ENCODE measurements at places on chromosomes 12 and 14.

DNA sequence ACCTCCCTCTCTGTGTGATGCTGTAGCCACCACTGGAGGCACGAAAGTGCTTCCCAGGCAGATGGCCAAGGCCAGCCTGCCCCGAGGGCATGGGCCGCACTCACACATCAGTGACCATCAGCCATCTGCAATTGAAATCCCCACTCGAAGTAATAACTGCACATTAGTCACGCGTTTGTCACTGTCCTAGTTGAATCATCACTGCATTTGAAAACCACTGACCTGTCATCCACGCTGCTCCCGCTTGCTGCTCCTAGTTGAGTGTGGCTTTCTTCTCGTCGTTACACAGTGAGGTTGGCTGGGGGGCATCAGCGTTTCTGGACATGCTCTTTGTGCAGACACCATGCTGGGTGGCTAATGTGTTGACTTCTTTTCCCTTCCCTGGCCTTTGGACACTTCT lies 176.1 kb downstream of the ADGRD1 start:
- peak; percentile 13 for DNase-seq
- H3K27ac ChIP-seq: no peak overlapping the region
- H3K27me3 ChIP-seq: no peaks in the 10 kb centered on the region
- H3K36me3 ChIP-seq: no peaks in the 10 kb centered on the region

DNA sequence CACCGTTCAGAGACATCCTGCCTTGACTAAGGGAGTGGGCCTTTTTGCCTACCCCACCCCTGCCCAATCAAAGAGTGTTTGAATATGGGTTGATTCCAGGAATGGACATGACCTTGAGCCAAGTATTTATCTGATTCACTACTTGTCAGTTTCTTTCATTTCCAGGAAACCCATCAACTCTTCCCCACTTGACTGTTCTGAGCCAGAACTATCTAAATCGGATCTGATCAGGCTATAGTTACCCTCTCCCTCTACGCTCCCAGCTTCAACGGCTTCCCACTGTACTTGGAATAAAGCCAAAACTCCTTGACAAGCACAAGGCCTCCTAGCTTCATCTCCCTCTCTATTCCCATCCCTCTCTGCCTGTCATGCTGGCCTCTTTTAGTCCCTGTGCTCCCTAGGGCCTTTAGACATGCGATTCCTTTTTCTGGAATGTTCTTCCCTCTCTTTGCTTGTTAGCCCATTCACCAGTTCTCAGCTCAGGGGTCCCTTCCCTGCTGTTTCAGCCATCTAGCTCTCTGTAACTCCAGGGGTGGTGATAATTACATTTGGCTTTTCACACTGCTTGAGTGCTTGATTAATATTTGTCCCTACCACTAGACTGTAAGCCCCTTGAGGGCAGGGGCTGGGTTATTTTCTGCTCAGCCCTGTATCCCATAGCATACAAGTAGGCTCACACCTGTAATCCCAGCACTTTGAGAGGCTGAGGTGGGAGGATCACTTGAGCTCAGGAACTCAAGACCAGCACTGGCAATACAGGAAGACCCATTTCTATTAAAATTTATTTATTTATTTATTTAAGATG lies 5.5 kb upstream of the ITPK1 start:
- H3K36me3 ChIP-seq: no peaks in the 10 kb centered on the region
- H3K4me1 ChIP-seq: peaks cover 2% of the 10 kb centered on the region
- H3K27me3 ChIP-seq: no peaks in the 10 kb centered on the region
- DNase-seq: no peak
- H3K4me3 ChIP-seq: no peak overlapping the region
- peak overlapping the region; percentile 36 for H3K27ac ChIP-seq

DNA sequence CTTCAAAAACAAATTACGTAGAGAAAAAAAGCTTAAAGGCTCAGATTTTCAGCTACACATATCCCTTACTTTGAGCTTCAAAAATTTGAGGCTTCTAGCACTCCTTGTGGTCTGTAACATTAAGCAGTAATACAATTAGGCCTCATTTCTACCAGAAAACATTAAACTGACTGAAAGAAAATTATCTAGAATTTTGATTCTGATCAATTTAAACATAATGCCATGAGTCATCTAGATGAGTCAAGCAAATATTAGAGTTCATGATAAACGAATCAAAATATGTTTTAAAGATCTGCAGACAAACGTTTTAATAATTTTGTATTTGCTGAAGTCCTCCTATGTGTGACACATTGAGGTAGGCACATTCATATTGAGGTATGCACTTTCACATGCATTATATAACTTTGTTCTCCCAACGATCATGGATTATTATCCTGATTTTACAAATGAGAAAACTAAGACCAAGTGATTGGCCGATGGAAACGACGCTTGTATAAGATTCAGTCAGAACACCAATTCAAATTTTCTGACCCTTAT lies 4.3 kb downstream of the OSBPL8 start:
- DNase-seq: no peak
- H3K27me3 ChIP-seq: no peaks in the 10 kb centered on the region
- no peak overlapping the region for H3K4me3 ChIP-seq
- no peak overlapping the region for H3K27ac ChIP-seq
- H3K4me1 ChIP-seq: peaks cover 11% of the 10 kb centered on the region

- DNase-seq: no peak
- no peak overlapping the region for H3K27ac ChIP-seq
- H3K36me3 ChIP-seq: no peaks in the 10 kb centered on the region
- no peaks in the 10 kb centered on the region for H3K27me3 ChIP-seq
These were observed 52.9 kb downstream of the PPP4R4 start for GRCh38 chr14:94227029-94227428.

DNA sequence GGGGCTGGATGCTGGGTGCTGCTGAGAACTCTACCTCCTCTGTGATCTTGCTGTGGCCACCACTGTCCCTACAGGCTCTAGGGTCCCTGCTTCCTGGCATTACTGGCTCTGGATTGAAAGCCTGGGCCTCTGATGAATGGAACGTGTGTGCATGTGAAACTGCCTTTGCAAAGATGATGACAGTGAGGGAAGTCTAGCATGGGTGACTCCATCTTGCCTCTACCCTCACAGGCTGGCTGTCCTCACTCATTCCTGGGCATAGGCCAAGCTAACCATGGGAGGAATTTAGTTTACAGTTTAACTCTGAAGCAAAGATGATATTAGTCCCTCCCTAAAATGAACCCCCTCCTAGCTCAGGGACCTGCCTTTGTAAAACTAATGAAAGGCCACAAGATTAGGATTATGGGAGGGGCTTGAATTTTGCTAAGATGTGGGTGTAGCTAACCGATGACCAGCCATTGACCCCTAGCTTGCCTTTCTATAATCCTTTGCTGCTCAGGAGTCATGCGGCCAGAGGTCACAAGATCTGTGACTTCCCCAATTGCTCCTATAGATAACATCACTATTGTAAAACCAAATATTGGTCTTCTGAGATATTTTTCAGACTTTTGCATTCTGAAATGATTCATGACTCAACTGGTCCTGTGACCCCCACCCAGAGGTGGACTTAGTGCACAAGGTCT lies 2.2 kb upstream of the C1S start:
- no peaks in the 10 kb centered on the region for H3K36me3 ChIP-seq
- H3K27me3 ChIP-seq: no peaks in the 10 kb centered on the region
- H3K4me1 ChIP-seq: peaks cover 19% of the 10 kb centered on the region
- H3K4me3 ChIP-seq: no peak overlapping the region
- DNase-seq: no peak
